ENCODE measurements at places on chromosomes 2 and 18. TPM values are rescaled to one million over a fixed set of nuclear protein-coding genes. Genes with fewer than 3 reads are reported as not detected.

The IMPACT gene
- total RNA-seq = 7.4 TPM

The GULP1 gene
- total RNA-seq = not detected

The DQX1 gene
- 2.3 TPM for total RNA-seq

The GALNT14 gene
- 1.2 TPM for total RNA-seq

The TCF23 gene
- not detected for total RNA-seq

The SNRNP200 gene
- total RNA-seq = 187 TPM

The ATP8B1 gene
- not detected for total RNA-seq

DNA sequence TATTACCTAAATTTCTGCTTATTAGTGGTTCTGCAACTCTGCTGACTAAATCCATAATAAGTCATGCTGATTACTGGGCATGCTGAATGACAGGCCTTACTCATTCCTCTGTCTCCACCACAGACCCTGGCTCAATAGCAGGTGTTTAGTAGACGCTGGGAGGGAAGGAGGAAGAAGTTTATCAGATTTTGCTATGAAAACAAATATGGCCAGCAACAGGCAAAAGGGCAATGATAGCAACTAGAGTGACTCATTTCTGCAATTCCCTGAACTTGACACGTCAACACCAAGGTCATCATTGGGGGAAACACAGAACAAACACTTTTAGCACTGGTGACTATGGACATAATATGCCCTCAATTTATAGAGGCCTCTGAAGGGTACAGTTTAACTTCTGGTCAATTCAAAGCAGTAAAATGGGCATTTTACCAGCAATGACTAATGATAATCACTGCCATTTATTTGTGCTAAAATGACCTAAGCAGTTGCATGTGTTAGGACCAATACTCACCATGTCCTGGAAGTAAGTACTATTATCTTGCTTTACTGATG lies 35.2 kb downstream of the TMEM163 start:
- DNase-seq = no peak

DNA sequence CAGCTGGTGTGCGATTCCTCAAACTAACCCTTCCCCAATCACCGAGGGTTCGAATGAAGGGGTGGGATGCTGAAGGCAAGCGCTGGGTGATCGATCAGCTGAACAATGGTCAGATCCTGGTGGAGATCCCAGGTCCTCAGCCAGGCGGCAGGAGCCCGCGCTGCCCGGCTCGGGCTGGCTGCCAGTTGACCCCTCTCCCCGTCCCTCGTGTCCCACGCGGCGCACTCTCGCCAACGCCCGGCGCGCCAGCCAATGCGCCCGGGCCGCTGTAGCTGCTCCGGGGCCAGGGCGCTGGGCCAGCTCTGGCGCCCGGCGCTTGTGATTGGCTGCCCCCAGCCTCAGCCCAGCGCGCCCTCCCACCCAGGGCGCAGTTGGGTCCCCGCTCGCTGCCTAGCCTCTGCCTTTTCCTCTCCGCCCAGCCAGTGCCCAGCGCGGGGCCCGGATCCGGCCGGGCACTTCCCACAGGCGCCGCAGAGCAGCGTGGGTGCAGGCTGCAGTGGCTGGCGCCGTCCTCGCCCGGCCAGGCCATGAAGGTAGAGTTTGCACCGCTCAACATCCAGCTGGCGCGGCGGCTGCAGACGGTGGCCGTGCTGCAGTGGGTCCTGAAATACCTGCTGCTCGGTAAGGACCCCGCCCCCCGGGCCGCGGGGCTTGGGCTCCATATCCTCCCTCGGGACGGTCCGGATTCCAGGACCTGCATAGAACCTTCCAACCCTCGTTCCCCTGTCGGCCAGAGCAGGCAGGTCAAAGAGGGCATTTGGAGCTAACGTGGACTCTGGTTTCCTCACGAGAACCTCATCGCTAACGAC lies at the start of gene MOGAT1:
Gene MOGAT1 (plus strand): TSS at position 400 of the 809 bp plus-strand sequence. CDS start 128 bp downstream, at position 528.
- no peak for DNase-seq

GRCh38 chr18:57141208-57142129 lies 5.4 kb upstream of the BOD1L2 start:
- no peak for DNase-seq

DNA sequence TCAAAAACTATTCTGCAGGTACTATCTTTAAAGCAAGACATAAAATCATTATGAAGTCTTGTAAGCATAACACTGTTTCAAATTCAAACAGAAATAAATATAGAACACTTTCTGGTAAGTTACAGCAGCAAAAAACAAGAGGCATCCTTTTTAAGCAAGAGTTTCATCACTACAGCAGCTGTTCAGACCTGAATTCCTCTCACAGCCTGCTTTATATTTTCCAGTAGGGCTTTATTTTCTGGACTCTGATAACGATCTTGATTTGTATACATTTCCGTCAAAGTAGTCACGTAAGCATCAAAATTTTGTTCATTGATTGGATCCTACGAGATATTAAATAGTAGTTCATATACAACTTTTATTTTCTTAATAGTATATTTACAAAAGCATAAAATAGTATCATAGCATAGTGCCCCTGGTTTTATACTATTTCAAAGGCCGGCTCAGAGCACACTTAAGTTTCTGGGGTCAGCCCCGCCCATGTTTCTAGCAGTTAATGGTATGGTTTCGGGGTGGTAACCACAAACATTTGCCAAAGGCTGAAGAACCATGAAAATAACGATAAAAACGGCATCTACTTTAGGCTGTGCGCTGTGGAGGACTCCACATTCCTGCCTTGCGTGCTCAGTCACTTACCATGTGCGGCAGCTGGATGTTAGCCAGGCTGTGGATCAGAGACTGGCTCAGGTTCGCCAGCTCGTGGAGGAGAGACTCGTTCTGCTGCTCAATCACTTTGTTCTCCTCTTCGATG lies 47.5 kb upstream of the PXDN start:
- no peak for DNase-seq

DNA sequence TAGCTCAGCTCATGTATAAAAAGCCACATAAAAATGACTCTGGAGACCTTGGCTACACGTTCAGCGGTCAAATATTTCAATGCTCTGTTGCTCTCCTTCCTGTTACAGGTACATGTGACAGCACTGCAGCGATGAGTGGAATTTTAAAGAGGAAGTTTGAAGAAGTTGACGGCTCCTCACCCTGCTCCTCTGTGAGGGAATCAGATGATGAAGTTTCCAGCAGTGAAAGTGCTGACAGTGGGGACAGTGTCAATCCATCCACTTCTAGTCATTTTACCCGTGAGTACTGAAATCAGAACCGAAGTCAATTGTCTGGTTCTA lies 125.4 kb downstream of the CSRNP3 start:
- no peak for DNase-seq

DNA sequence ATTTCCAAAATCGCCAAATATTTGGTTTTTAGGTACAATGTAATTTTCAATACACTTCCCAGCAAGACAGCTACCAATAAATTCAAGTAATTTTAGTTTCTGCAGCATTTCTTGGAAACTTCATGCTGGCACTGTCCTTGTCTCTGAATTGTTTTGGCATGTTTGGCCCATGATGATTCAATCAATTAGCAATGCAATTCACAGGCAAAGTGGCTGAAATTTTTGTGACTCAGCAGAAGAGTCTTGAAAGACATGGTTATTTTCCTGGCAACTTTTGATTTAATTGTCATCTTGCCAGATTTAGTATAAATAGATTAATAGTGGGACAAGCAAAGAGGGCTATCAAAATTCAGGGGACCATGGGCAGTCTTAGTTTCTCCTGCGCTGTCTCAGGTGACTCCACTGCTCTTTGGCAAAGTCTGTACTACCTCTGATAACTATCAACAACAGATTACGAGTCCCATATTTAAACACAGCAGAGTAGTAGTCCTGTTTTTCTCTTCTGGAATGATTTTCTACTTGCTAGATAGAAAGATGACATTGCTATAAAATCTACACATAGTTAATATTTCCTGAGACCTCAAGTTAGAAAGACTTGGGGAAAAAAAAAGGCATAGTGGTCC lies 88.9 kb upstream of the CYP26B1 start:
- DNase-seq = no peak

- peak; percentile 80 for DNase-seq
These were observed at the start of gene ASTL for GRCh38 chr2:96138179-96139145. Gene ASTL, minus strand, starts transcription at chr2:96138502. Its CDS starts 66 bp downstream, at chr2:96138436.

DNA sequence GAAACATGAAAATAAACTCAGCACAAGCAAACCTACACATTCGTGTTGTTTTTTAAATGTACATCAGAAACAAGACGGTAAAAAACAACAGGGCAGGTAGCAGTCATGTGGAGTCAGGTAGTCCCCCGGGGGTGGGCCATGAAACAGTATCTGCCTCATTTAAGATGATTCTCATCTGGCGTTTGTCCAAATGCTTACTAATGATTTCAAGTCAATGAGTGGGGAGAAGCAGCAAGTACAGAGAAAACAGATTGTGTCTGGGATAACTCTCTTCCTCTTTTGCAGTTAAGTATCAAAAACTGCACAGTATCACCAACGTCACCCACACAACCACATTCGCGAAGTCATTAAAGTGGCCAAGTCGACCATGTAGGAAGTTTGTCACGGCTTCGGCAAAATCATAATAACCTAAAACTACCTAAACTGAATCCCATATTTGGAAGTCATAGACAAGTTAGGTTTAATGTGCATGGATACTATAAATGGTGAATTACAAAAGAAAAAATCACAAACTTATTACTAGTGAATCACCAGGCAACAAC lies 1.3 kb downstream of the LAPTM4A start:
- no peak for DNase-seq

GRCh38 chr2:85814802-85815550 lies 61.2 kb downstream of the ATOH8 start:
- DNase-seq = no peak

- DNase-seq = no peak
These were observed 105.1 kb downstream of the BCL2L11 start for GRCh38 chr2:111225856-111226255.

DNA sequence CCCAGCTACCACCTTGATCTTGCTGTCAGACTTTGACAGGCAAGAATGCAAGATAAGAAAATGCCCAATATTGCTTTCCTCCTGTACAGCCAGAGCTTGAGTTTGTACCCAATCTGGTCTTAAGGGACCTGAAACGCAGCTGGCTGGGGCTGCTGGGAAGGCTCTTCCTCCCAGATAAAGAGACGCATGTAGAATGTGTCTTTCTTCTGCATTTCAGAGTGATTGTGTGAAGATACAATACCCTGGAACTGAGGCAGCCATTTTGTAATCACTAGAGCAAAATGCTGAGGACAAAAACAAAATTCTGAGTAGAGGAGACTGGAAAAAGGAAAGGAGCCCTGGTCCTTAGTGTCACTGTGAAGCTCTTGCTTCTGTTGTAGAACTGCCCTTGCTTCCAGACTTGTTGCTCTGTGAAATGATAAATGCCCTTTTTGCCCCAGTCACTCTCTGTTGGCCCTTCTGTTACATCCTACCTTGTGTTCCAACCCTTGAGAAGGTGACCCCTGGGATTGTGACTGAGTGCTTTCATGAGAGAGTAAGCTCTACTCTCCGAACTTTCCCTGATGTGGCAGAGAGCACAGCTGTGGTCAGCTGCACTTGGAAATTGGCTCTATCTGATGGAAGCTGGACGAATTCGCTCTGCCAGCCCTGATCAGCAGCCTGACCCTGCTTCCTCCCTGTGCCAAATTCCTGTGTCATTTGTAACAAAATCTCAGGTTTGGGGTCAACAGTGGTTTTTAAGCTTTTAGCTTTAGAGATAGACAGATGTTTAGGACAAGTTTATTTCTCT lies 137.4 kb upstream of the RBMS1 start:
- no peak for DNase-seq

DNA sequence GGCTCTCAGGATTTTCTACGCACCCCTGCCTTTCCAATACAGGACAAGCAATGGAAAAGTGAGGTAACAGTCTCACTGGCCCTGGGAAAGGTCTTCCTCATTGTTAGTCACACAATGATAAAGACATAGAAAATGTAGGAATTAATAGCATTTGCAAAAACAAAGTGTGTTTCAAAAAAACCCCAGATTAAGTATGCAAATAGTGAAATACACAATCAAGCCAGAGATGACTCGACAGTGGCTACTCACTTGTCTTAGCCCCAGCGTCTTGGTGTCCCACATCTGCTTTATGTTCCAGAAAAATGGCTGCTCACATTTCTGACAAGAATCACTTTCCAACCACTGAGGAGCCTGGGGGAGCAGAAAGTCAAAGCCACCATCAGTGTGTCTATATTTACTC lies 47.0 kb upstream of the AP1S3 start:
- DNase-seq = no peak

DNA sequence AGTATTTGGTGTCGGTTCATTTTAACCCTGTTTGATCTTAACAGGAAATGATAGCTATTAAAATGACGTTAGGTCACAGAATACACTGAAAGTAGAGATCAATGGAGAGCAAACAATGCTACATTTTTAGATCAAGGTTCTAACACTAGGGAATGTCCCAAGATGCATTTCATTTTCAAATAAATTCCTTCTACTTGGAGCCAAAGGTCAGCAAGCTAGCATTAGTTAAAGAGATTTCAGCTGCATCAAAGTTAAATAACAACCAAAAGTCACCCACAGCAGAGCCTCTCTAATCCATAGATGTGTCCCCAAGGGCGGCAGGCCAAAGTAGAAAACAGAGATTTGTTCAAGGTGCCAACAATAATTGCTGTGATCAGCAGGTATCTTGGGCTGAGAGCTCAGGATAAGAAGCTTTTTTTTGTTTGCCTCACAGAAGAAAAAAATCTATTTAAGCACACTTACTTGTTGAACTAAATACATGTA lies 1233.6 kb upstream of the TMEFF2 start:
- no peak for DNase-seq

GRCh38 chr2:29923110-29923721 lies 1.8 kb upstream of the ALK start:
- DNase-seq = no peak

DNA sequence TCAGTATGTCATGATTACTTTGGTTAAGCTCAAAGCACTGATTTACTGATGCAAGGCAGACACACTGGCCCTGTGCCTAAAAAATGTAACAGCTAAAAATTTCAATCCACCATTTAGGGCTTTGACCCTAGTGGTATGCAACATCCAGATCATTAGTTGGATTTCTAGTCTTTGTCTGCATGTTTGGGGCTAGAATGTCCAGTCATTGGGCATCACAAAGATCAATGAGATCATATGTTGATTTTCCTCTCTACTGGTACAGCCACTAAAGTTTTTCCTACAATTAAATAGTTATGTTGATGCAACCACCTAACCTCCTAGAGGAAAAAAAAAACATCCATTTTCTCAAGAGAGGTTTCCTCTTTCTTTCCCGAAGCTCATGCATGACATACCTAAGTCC lies 53.4 kb upstream of the REV1 start:
- DNase-seq = no peak

GRCh38 chr2:58562276-58562675 lies 321.2 kb upstream of the FANCL start:
- no peak for DNase-seq

DNA sequence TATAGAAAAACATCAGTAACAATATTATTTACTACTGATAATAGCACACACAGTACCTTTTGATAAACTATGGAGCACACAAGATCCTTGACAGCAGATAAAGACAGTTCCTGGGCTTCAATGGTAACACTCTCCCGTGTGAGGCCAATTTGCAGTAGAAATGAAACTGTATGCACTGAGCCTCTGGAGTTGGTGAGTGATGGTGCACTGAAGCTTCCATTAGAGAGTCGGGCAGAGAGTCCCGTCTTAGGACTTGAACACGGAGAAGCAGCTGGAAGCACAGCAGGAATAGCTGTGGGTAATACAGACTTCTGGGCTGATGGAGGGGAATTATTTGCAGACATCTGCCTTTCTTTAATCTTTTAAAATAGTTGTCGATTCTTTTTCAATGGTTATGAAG lies 8.5 kb downstream of the PRKD3 start:
- DNase-seq = no peak

- no peak for DNase-seq
These were observed 129.4 kb downstream of the MYO5B start for GRCh38 chr18:50065527-50065926.

GRCh38 chr2:88199912-88200682 lies 30.0 kb downstream of the THNSL2 start:
- peak; percentile 27 for DNase-seq
